WTC11 (cell line): ENCODE measurements at places on chromosomes 4 and X.
A peak's percentile ranks its signal among the peaks of the same experiment; 100 is the strongest.

DNA sequence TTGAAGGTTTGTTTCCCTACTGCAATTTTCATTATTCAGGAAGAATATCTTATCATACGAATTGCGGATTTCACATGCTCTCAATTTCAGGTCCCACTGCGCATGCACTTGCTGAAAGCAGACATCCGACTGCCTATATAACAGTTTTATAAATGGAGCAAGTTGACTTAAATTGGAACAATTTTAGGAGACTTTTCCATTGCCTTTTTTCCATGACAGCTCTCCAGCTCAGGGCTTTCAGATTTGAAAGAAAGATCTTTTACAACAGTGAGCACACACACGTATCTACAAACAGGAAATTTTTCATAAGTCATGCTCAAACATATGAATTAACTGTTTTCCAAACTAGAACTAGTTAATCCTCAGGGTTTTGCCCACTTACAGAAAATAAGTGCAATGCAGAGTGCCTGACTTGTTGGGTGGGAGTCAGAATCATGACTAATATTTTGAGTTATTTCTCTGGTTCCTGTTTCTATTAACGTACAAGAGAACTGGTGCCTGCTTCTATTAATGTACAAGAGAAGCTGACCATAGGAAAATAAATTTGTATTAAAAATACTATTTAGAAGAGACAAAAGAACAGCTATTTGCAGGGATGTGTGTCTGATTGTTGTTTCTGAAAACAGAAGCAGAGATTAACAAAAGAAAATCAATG lies 137.9 kb downstream of the GPC3 start:
- no peak for DNase-seq

- peak; percentile 35 for DNase-seq
Observed at GRCh38 chrX:120144178-120144844, 14.1 kb upstream of the RHOXF2 start.

DNA sequence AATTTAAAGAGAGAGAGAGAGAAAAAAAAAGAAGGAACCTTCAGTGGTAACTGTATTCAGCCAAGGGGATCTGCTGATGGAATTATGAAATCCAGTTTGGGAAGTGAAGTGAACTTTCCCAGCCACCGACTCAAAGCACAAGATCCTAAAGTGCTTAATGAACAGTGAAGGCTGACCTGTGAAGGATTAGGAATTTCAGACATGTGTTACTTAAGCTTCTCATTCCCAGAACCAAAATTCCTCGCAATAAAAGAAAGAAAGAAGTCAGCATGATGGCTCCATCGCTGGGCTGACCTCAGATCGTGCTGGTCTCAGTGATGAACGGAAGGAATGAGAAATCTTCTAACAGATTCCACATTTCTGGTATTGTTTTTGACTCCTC lies 135.2 kb downstream of the ARSF start:
- DNase-seq: no peak

GRCh38 chrX:3548765-3549391 lies 164.6 kb downstream of the PRKX start:
- DNase-seq: no peak

DNA sequence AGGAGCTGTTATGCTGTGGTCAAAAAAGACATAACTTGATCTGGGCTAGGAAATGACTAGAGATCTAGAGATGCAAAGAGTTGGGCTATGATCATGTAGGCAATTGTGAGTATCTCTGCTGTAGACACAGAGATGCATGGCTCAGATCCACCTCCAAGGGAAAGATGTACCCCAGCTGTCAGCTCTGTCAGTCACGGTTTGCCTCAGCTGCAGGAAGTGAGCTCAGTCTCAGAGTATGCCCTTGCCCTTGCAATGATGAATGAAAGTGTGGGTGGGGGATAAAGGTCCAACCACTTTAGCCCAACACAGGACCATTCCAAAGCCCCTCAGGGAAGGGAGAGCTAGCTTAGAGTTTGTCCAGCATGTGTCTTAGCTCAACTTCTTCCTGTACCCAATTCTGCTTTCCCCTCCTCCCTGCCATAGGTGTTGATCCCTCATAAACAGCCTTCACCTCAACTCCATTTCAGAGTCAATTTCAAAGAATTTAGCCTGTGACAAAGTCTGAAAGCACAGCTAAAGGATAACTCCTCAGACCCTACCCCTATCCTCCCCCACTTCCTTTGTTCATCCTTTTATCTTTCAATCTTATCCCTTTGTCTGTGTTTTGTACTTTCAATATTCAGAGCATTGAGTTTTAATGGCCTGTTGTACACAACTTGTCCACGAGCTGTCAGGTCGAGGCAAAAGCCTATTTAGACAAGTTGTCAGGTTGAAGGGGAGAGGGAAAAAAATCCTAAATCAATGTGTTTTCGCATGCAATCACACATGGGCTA lies 90.6 kb downstream of the MID1IP1 start:
- no peak for DNase-seq

- DNase-seq: no peak
Observed at GRCh38 chr4:84623661-84624060, 40.7 kb downstream of the CDS1 start.

- peak; percentile 40 for DNase-seq
Observed at GRCh38 chrX:72714478-72714916, 391 bp upstream of the PHKA1 start.

DNA sequence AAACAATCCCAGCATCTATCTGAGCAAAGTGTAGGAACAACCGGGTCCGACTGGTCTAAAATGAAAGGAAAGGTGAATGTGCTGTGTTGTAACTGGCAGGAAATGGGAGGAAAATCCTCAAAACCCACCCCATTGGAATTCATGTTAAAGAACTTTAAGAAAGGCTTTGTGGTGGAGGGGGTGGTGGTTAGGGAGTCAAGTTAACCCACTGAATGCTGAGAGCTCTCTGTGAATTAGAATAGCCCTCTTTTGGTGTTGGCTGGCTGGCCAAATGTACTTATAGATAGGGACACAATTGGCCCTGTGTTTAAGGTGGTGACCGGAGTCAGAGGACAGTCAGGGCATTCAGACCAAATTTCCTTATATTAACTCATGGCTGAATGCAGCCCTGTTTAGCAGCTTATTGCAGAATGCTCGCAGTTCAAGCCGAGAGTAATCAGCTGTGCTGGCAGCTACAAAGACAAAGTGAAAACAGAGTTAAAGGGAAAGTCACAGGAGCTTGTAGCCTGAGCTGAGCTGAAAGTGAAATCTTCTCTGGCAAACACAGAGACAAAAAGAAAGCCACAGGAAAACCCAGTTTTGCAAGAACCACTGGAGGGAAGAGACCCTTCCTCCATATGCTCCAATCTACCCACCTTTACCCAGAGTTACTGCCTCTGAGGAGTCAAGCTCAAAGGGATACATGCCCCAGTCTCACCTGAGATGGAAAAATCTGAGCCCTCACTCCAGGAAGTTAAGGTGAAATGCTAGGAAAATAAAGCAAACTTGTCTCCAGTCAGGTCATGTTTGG lies 38.5 kb upstream of the UGT2B7 start:
- peak; percentile 20 for DNase-seq

DNA sequence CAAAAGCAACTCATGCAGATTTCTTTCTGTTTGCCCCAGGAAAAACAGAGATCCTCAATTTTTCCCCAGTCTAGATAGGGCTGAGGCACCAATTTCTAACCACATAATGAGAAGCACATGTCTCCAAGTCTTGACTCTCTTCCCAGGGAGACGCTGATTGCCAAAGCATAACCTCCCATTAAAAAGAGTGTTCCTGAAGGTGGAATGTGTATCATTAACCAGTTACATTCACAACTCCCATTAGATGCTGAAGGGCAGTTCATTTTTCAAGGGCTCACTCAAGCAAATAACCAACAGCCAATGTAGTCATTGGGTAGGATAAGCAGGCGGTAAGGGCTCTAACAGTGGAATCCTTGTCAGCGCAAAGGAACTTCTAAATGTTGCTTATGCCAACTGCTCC lies 27.5 kb downstream of the TMEM47 start:
- DNase-seq: no peak

DNA sequence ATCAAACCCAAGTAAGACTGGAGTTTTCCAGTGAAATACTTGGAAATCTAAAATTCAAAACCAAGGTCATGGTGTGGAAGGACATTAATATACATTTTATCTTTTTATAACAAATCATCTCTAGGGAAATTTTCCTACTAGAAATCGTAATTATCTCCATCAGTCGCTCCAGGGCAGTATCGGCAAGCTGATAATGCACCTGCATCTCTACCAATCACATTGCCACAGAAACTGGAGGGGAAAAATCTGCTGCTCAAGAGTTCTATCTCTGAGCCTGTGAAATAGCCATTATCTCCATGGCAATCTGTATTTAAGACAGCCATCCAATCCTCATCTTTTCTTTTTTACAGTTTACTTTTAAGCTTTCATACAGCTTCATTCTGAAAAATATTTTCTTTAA lies 538.3 kb upstream of the GALNT7 start:
- DNase-seq: no peak

DNA sequence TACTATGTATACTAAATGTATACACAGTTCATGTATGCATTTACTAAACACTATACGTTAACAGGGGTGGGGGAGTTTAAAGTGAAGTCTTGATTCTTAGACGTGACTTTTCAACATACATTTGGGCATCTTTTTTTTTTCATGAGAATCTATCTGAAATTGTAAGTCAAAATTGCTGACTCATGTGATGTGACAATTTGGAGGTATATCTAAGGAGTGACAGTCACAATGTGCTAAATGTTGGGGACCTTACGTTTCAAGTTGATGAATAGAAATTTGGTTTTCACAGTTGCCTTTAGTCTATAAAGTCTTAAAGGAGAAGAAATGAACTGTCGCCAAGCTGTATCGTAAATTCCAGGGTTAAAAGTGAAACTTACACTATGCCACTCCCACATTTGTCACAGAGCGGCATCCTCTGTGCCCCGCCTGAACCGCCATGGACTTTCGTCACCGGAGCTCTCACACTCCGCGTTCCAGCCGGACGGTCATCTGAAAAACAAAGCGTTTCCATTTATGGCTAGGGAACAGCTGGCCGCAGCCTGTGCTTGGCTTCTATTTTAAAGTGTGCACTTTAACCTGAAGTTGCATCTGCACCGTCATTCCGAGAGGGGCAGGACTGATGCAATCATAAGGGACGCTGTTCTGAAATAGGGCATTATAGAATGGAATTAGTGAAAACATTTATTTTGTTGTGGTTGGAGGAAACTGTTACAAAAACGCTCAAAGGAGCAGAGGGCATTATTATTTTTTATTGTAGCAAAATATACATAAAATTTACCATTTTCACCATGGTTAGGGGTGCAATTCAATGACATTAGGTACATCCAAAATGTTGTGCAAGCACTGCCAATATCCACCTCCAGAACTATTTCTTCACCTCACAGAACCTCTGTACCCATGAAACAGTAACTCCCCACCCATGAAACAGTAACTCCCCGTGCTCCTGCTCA lies 30.9 kb downstream of the PDLIM3 start:
- DNase-seq: no peak

- no peak for DNase-seq
Observed at GRCh38 chr4:6271701-6272465, 2.2 kb downstream of the WFS1 start.

- peak; percentile 74 for DNase-seq
Observed at GRCh38 chr4:154618708-154619315, 6.4 kb upstream of the FGG start.

DNA sequence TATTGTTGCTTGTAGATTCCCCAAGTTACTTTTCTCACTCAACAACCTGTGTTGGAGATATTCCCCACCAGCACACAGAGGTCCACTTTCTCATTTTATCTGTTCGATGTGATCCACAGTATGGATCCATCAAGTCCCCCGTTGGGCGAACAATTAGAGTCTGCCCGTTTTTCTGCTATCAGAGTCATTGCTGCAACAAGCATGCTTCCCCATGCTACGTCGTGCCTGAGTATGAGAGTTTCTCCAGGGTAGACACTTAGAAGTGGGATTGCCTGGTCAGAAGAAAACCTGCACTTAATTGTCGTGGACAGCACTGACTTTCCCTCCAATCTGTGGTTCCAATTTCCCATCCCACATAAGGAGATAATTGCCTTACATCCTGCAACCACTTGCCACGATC lies 62.7 kb upstream of the SHOX start:
- no peak for DNase-seq

GRCh38 chr4:53044651-53044960 lies 182.5 kb downstream of the RASL11B start:
- no peak for DNase-seq

GRCh38 chr4:41146716-41147506 lies 67.4 kb downstream of the APBB2 start:
- no peak for DNase-seq

- no peak for DNase-seq
Observed at GRCh38 chr4:107709916-107710315, 10.1 kb downstream of the PAPSS1 start.

DNA sequence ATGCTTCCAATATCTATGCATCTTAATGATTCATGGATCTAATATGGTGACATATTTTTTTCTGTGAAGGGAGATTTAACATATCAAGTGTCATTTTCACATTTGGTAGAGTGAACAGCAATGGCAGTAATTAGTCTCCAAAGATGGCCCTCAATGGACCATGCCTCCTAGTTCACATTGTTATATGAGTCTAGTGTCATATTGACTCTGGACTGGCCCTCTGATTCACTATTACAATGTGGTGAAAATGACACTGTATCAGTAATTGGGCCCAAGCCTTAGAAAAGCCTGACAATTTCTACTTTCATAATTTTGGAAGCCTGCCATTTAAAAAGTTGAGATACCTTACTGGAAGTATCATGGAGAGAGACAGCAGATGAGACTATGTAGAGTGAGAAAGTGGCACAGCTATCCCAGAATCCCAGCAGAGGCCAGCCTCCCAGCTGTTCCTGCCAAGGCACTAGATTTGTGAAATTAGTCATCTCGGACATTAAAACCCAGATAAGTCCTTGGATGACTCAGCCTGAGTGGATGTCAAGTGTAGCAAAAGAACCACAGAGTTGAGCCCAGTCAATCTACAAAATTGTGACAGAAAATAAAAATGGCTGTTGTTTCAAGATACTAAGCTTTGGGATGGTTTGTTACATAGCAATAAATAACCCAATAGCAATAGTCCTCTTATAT lies 68.4 kb downstream of the ARHGEF38 start:
- no peak for DNase-seq

GRCh38 chrX:111511477-111511876 lies at the start of gene SERTM2:
Gene SERTM2 (plus strand): TSS chrX:111511645. CDS start chrX:111518858, 7,213 bp downstream.
- DNase-seq: peak; percentile 9

GRCh38 chrX:46575586-46575985 lies 2.0 kb downstream of the CHST7 start:
- no peak for DNase-seq

- no peak for DNase-seq
Observed at GRCh38 chrX:48815266-48815665, 11.0 kb upstream of the ERAS start.

DNA sequence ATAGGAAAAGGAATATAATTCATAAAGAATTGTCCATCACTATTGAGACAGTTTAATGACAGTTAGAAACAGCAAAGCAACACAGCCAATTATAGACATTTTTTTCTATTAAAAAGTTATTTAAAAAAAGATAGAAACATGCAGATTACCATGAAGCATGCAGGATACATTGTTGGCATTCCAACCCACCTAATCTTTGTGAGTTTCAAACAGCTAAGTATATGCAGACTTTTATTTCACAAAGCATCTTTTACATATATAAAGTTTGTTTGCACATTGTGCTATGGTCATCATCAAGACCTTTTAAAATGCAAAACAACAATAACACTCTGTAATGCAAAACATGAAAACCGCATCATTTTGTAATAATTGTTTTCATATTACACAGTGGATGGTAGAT lies 125.9 kb upstream of the ETNPPL start:
- no peak for DNase-seq
